ENCODE measurements at places on chromosomes 6 and 20. TPM values are rescaled to one million over a fixed set of nuclear protein-coding genes. Genes with fewer than 3 reads are reported as not detected.
A peak's percentile ranks its signal among the peaks of the same experiment; 100 is the strongest.

LKAAEAR1 gene
- total RNA-seq = 0.36 TPM

LY6G5C gene
- total RNA-seq = 1.1 TPM

DNA sequence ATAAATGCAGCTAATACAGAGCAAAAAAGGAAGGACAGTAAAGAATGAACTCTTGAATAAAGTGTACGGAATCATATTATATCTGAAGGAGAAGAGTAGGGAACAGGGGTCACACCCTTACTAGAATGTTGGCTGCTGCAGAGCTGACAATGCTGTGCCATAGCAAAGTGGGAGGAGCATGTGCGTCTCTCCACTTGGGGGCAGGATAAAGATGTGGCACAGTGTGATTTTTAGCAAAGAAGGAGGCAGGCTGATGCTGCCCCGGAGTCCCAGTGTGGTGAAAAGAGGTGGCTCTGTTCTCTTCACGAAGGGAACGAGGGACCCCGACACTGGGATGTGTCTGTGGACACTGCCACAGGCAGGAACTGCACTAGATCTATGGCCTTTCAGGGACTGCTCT is 67.5 kb downstream of the INSM1 start:
- DNase-seq = no peak

GRCh38 chr6:166677941-166678340 is 50.9 kb upstream of the RPS6KA2 start:
- DNase-seq = no peak

- no peak for DNase-seq
Observed at GRCh38 chr20:50675671-50676376, 15.5 kb downstream of the RIPOR3 start.

DNA sequence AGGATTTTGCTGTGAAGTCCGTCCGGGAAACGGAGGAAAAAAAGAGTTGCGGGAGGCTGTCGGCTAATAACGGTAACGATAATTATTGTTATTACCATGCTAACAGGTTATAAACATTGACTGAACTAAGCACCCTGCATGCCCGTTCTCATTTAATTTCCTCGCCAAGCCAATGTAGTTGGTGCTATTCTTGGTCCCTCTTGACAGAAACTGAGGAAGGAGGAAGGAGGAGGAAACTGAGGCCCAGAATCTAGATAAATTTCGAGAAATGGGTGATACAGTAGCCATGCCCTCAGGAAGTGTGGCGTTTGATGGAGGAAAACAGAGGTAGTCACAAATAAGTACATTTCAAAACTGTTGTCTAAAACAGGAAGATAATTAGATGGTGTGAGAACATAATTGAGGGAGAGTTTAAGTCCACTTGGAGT is 474 bp downstream of the TPX2 start:
- no peak for DNase-seq

DNA sequence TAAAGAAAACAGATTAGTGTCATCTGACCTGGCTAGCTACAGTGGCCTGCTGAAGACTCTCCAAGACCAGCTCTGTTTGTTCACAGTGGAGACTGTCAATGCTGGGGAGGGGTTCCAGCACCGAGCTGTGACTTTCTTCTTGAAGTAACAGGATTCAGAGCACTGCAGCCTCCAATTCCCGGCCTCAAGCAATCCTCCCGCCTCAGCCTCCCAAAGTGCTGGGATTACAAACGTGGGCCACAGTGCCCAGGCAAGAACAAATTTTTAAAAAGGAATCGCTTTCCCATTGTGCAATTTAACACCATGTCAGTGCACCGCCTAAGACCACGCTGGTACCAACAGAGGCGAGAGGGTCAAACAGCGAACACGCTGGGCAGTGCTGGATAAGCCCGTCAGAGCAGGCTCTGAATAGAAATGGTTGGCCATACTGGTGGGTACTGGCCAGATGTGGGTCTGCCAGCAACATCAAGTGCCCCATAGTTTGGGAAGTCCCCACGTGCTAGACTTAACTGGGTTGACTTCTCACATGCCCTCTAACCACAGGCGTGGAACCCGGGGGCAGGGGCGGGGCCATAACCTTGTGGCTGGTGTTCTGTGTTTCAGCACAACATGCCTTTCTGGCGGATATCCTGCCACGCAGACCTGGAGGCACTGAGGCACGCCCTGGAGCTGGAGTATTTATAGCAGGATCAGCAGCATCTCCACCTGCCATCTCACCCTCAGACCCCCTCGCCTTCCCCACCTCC is 168.9 kb downstream of the ZMYND8 start:
- no peak for DNase-seq

DNA sequence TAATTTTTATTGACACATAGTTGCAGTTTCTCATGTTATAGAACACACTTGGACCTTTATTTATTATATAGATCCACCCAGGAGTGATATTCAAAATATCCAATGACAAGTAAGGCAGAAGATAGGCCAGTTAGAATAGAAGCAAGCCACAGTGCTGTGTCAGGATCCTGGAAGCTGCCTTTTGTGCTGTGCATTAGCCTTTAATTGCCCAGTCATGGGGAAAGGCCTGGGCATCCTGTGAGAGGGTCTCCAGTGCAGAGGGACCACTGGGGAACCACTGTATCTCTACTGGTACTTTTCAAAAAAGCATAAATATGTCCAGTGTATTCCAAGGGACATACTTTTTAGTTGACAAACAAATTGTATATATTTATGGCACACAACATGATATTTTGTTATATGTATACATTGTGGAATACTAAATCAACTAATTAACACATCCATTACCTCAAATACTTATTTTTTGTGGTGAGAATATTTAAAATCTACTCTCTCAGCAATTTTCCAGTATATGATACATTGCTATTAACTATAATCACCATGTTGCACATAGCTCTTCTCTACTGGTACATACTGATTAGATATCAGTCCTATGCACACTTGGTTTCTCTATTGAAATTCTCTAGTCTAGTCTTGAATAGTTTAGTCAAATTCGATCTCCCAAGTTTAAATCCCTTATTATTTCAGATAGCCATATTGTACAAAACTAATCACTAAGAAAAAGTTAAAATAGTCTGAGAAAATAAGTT is 59.5 kb downstream of the CDC40 start:
- no peak for DNase-seq

DNA sequence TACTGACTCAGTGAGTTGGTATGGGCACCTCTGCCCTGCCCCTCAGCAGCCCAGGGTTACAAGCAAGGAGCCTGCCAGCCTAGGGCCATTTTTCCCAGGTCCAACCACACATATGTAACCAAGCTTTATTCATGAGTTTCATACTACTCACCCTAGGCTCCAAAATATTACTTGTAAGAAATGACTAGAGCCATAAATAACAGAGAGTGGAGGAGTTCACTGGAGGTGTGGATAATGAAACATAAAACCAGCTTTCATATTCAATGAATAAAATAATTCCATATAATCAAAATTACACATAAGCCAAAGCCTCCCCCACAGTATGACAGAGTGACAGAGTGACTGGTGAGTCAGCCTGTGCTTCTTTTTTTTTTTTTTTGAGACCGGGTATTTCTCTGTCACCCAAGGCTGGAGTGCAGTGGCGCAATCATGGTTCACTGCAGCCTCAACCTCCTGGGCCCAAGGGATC is 229.8 kb upstream of the SASH1 start:
- DNase-seq = no peak

C4B gene
- 4.1 TPM for total RNA-seq

ENPP5 gene
- 5.3 TPM for total RNA-seq

GRCh38 chr6:154386848-154387717 is 30.5 kb upstream of the IPCEF1 start:
- peak; percentile 94 for DNase-seq

GRCh38 chr20:63096681-63097335 is 90.0 kb upstream of the BHLHE23 start:
- no peak for DNase-seq

- DNase-seq = no peak
Observed at GRCh38 chr20:483815-484644, 21.7 kb upstream of the TBC1D20 start.

TBXT gene
- total RNA-seq = not detected

DNA sequence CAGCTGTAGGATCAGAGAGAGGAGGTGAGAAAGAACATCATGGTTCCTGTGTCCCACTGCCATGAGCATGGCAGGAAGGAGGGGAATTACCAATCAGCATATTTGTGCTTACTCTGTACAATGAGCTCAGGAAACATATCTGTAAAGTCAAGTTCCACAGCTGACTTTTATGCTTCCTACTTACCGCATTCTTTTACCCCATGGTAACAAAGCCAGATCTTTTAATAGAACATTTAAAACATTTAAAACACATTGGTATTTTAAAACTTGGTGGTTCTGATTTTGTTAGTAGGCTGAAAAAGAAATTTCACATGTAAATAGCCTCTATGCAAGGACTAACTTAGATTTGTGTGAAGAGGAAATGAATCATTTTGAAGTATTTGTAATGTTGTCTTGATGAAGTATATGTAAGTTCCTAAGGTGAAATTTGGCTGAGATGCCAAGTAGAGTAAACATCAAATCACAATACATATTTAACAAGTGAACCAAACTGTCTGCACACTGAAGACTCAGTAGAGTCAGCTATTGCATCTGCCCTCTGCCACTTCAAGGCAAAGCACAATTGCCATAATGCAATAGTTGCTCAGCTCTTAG is 114.7 kb downstream of the GJA10 start:
- DNase-seq = peak; percentile 7

- peak; percentile 50 for DNase-seq
Observed at GRCh38 chr20:51341581-51341980, 200.9 kb downstream of the NFATC2 start.

GRCh38 chr20:31485450-31486339 is 10.6 kb downstream of the REM1 start:
- DNase-seq = peak; percentile 54

DNA sequence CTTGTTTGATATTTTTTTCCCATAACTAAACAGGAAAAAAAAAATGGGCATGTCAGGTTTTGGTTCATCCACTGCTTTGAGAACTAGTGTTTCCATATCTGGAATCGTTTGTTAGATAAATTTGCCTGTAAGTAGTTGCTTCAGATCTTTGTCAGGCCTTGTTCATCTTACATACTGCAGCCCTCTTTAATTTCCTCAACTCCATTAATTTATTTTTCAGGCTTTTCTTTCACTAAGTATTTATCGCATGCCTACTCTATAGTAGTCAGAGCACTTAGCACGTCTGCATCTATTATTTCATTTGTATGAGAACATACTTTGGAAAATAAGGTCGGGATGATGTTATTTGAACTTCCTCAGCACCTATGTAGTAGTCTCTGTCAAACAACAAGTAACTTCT is 80.9 kb downstream of the CAP2 start:
- no peak for DNase-seq

All from fibroblast of the aortic adventitia (primary cell).